Tongue (tissue), 3 donors: ENCODE measurements at places on chromosomes 4 and X.

- DNase-seq = no peak
These were observed 85.2 kb upstream of the SLC7A11 start for GRCh38 chr4:138327338-138327737.

GRCh38 chr4:146508229-146508939 is 13.4 kb downstream of the SLC10A7 start:
- DNase-seq = no peak

DNA sequence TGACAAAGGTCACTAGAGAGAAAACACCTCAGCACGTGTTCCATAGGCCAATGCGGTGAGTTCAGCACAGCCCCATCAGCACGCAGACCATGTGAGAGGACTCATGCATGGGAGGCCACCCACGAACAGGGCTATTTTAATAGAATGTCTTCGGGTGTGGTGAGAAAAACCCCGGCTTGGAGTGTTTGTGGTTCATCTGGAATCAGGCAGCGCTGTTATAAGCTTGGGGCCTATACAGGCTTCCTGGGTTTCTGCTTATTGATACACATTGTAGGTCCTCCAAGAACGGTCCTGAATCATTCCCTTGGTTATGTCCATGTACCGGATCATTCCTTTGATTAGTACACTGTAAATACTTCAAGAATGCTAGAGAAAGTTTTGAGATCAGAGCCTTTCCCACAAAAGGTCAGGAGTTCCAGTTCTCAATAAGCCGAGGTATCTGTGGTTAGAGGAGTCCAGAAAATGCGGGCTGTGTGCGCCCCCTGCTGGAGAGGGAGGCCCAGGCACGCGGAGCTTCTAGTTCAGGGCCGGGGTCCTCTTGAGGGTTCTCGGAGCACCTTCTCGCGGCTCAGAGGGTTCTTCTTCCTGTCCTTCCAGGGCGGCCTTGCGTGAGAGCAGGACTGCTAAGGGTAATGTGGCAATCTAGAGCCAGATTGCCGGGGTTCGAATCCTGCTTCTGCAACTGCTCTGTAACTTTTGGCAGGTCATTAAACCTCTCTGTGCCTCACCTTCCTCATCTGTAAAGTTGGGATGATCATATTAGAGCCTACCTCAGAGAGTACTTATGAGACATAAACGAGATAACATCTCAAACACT is 51.8 kb downstream of the TLR10 start:
- DNase-seq = peak; percentile 91

GRCh38 chr4:183596067-183596757 is 62.8 kb downstream of the RWDD4 start:
- no peak for DNase-seq

DNA sequence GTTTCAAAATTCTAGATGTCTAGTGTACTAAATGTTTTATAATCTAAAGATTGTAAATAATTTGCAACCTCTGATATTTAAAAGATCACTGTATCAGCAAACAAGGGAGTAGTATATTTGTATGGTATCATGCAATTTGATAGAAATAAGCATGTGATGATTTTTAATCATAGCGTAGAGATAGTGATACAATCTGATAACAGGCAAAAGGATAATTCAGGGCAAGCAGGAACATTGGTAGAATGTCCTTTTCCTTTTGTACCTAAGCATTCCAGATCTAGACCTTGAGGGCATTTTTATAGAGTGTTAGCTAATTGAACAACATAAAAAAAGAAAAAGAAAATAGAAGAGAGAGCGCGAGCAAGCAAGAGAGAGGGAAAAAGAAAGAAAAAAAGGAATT is 1.4 kb downstream of the ANK2 start:
- no peak for DNase-seq

DNA sequence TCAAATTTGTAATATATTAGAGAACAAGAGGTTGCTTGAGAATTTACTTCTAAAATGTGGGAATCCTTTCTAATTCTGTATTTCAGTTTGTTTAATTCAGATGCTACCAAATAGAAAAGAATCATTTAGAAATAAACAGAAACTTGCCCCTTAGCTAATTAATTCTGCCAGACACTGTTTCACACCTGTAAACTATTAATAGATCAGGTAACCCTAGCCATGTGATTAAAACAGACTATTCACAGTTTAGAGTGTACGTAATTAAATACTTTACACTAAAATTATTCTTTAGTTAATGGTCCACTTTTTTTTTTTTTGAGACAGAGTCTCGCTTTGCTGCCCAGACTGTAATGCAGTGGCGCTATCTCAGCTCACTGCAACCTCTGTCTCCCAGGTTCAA is 124.0 kb downstream of the PTPN13 start:
- no peak for DNase-seq

- DNase-seq = no peak
These were observed 69.8 kb downstream of the ZFX start for GRCh38 chrX:24219320-24219719.

- DNase-seq = no peak
These were observed 28.8 kb downstream of the NFKB1 start for GRCh38 chr4:102529977-102530376.

DNA sequence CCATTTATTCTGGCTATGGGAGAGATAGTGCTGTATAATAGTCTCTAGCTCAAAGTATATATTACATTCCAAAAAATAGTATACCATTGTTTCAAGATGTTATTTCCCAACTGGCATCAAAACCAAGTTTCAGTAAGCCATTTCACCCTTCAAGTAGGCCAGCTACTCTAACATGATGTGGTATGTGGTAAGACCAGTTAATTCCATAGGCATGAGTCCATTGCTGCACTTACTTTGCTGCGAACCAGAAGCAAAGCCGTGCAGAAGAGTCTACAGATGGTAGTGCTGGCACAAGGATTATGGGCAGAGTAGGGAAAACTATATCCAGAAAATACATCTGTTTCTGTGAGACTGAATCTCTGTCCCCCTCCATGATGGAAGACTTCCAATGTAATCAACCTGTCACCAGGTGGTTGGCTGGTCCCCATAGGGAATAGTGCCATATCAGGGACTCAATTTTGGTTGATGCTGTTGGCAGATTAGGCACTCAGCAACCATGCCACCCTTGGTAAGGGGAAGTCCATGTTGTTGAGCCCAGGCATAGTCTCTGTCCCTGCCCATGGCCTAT is 49.8 kb upstream of the HSD17B10 start:
- no peak for DNase-seq

- no peak for DNase-seq
These were observed 384.9 kb downstream of the CENPC start for GRCh38 chr4:67160394-67160793.

- DNase-seq = no peak
These were observed 368.7 kb downstream of the CCSER1 start for GRCh38 chr4:90495936-90496335.

GRCh38 chr4:82833696-82834313 is 35.2 kb upstream of the SCD5 start:
- peak; percentile 29 for DNase-seq

DNA sequence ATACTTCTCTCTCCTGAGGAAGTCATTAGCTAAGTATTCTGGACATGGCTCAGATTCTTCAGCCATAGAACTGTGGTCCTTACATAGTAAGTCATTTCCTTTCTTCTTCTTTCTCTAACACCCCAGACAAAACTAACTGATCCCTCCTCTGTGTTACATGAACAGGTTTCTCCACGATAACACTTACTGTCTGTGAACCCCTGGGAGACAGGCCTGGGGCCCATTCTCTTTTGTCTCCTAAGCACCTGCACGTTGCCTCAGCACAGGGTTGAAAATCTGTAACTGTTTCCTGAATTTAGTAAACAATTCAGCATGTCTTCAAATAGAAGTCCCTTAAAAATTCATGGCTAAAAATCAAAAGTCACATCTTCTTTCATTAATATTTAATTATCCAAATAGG is 24.7 kb downstream of the APBB2 start:
- DNase-seq = no peak
